ENCODE measurements at places on chromosomes 16 and 17.
A peak's percentile ranks its signal among the peaks of the same experiment; 100 is the strongest.

DNA sequence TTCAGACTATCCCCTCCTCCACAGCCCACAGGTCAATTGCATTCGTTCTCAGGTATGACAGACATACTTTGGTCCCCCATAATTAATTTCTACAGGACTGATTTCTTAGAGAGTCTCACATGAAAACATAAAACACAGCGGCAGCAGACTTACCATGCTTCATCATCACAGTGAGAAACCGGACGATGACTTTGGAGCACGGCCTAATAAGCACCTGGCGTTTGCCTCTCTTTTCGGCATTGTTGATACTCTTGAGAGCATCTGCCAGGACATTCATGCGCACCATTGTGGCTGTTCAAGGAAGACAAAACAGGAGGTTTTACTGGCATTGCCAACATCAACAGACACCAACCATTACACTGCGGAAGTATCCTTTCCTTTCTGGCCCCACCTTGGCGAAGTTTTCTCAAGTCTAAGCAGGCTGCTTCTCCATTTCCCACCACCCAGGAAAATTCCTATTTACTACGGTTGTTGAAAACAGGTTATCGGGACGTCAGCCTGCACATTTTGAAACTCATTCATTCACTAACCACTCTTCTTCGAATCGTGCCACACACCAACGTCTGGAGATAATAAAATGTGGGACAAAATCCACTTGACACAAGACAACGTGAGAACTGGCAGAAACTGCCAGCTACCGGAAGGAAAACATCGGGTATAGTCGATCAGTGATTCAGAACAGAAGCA, 1.2 kb downstream of the RPS15A start:
- DNase-seq = no peak

DNA sequence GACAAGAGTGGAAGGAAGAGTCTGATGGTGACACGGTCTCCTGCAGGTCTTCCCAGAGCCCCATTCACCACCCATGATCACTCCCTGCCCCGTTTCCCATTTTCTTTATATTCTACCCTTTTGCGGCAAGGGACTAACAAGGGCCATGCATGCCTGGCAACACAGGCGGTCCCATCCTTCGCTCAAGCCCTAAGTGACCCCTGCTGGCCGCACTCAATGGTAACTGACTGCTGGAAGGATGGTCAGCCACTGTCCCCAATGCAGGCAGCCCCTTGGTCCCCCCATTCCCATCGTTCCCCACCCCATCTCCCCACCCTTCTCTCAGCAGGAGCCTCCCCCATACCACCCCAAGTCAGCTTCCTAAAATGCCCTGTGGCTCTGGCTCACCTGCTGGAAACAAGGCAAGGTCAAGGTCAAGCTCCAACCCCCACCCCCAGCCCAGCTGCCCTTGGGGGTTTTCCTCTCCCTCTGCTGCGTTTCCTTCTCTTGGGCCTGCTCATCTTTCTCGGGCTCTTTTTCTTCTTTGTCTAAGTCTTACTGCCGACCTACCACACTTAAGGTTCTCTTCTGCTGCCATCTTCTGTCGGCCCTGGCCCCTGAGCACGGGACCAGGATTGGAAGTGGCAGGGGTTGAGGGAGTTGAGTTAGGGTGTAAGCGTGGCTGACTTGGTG, 116.0 kb downstream of the RPTOR start:
- no peak for DNase-seq

- no peak for DNase-seq
Observed at GRCh38 chr17:10547351-10547750, 2.1 kb downstream of the MYH2 start.

- no peak for DNase-seq
Observed at GRCh38 chr17:76354747-76355310, 1.1 kb upstream of the PRPSAP1 start.

DNA sequence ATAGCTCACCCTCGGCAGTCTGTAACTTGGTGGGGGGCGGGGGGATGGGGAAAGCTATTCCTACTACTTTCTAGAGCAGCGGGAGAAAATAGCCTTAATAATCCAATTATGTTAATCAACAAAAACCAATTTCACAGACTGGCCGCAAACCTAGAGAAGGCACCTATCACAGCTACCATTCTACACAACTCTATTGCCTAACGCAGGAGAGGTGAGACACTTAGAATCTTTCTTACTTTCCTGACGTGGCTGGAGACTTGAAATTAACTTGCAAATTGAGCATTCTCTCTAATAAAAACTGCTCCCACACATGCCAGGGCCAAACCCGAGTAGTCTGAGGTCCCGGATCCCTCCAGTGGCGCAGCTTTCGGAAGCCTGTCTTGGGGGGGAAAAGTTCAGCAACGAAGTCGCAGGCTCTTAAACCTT, 794 bp downstream of the SMG6 start:
- DNase-seq = no peak

DNA sequence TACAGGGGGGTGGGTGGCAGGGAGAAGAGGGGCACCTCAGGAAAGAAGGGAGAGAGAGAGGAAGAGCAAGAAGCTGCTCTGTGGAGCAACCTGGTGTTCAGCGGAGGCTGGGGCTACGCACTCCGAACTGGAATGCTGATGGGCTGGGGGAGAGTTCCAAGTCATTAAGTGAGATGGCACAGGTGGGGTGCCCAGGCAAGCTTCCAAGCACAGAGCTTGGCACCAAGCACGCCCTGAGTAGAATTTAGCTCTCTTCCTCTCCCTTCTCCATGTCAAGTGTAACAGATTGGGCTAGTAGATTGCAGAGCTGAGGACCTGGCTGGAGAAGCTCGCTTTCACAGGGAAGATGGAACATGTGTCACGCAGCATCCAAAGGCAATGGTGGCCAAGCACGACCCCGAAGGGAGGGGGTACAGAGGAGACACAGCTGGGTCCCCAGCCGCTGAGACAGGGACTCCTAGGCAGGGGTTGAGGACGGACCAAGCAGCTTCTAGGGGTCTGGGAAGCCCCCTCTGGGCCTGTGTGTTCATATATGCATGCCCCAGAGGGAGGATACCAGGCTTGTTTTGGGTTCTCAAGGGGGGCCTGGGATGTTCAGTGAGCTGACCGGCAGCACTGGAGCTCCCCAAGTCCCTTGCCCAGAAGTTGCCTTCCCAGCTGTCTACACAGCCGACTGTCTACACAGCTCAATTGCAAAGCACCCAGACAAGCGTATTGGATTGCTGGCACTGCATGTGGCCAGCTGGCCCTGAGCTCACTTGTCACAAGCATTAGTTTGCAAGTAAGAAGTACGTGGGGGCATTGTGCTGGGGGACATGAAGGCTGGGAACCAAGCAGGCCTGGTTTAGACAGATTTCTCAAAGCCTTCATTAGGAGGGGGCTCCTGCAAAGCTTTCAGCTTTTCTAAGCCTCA, 247.8 kb downstream of the ENGASE start:
- no peak for DNase-seq

GRCh38 chr16:29708917-29709600, 30.1 kb downstream of the QPRT start:
- no peak for DNase-seq

GRCh38 chr16:69113216-69113615, 7.8 kb downstream of the HAS3 start:
- DNase-seq = no peak

- peak; percentile 1 for DNase-seq
Observed at GRCh38 chr16:64051824-64052223, 1070.0 kb downstream of the CDH11 start.

- DNase-seq = no peak
Observed at GRCh38 chr16:79571065-79571902, 29.3 kb downstream of the MAF start.

DNA sequence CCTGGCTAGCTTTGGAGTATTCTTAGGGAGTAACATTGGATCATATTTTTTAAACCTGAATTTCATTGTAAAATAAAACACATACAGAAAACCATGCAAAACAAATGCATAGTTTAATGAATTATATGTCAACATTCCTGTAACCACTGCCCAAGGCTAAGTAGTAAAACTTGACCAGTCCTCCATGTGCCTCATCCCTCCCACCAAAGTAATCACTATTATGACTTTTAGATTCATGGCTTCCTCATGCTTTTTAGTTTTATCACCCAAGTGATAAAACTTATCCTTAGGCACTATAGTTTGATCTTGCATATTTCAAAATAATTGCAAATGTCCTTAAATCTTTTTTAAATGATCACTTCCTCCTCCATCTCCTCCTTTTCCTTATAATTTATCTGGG, 20.4 kb downstream of the PRKCA start:
- no peak for DNase-seq

DNA sequence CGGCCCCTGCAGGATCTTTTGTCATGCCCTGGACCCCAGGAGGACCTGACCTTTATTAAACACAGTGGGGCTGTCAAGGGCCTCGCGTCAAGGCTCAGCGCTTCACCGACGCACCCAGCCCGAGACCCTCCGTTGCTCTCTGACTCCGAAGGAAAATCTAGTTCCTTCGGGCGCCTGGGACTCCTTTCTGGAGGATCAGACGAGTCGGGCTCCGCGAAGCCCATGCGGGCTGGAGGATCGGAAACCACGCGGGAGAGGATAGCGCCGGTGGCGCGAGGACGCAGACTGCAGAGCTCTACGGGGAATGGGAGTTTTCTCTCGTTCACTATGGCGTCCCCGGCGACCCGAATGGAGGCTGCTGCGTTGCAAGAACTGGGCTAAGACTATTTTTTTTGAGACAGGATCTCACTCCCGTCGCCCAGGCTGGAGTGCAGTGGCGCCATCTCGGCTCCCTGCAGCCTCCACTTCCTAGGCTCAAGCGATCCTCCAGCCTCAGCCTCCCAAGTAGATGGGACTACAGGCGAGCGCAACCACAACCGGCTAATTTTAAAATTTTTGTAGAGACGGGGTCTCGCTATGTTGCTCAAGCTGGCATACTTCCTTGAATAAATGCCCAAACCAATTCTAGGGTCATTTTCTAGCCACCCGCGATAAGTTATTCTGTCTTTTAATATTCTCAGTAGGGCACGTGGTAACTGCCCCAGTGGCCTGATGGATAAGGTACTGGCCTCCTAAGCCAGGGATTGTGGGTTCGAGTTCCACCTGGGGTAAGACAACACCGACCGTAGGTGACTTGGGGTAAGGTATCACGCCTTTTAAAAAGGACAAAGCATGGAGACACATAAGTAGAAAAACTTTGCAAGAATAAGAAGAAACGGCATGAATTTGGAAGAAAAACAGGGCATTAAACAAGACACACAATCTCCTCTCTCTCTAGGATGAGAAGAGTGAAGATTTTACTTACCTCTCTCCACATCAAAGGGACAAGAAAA, 5.5 kb downstream of the OR1F1 start:
- no peak for DNase-seq

DNA sequence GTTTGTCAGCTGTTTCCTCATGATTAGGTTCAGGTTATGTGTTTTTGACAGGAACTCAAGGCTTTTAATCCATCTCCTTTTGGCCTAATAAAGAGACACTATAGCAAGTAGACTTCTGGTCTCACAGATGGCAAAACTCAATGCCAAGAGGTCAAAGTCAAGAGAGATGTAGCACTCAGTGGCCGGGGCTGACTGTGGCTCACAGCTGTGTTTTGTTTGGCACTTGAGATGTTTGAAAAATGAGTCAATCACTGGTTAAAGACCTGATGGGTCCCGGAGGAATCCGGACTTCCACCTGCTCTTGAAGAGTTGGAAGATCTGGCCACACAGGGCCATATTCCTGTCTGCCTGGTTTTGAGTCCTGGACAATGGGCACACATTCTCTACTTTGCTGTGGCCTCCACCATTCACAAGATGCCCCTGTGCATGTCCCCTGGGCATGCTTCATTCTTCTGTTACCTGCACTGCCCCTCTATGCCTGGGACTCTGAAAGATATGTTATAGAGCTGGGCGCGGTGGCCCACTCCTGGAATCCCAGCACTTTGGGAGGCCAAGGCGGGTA, 210.3 kb downstream of the SNX29 start:
- DNase-seq = no peak

DNA sequence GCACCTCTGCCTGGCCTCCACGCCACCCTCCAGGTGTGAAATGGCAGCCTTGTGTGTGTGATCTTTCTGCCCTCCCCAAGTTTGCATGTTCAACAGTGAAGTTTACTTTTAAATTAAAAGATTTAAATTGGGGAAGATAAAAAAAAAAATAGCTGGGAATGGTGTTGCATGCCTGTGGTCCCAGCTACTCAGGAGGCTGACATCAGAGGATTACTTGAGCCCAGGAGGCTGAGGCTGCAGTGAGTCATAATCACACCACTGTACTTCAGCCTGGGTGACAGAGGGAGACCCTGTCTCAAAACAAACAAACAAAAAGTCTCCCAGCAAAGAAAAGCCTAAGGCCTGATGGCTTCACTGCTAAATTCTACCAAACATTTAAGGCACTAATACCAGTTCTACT, 35.4 kb upstream of the RNF43 start:
- DNase-seq = no peak

GRCh38 chr17:30130121-30130520, 13.5 kb downstream of the NSRP1 start:
- no peak for DNase-seq

- no peak for DNase-seq
Observed at GRCh38 chr17:42337442-42337841, 49.1 kb downstream of the STAT5A start.

DNA sequence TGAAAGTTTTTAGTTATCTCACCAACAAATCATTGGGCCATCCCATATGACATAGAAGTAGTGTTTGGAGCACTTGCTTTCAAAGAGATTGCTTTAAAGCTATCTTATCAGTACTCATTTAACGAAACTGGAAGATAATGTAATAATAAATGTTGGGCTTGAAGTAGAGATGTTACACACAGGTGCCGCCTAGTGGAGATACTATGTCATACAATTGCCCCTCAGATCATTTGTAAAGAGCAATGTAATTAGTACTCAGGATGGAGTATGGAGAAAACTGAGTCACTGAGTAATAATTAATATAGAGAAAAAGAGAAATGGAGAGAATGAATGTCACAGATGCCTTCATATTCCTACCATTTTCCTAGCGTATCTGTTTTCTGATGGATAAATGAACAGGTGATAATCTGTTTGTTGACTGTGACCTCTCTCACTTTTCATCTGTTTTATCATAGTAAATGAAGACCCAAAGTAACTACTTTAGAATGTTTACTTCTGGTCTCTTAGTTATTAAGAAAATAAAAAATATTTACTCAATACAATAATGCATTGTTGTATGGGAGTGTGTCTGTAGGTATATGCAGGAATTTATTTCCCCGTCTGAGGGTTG, 80.4 kb downstream of the EFCAB5 start:
- DNase-seq = peak; percentile 19

DNA sequence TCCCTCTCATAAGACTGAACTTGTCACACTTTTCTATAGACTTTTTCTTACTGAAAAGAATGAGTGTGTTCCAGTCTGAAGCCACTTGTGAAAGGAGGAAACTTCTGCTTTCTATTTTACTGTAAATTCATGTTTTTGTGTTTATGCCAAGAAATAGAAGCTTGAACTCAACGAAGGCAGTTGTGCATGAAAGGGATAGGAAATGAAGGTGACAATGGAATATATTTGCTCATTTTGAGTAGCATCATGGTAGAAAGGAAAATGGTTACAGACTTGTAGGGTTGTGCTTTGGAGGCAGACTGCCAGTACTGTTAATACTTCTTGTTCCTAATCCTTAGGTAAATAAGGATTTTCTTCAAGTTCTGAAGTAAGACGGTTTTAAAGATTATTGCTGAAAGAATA, 8.1 kb downstream of the CLTC start:
- no peak for DNase-seq

- DNase-seq = no peak
Observed at GRCh38 chr16:68629351-68629910, 15.7 kb upstream of the CDH3 start.
